ENCODE measurements at places on chromosomes 6 and 20.

- DNase-seq: no peak
These were observed 185.5 kb downstream of the SCP2D1 start for GRCh38 chr20:18999086-18999485.

GRCh38 chr6:30990422-30991086, 7.0 kb downstream of the MUC21 start:
- DNase-seq: no peak

GRCh38 chr6:139448051-139448649, 73.7 kb upstream of the CITED2 start:
- no peak for DNase-seq

GRCh38 chr6:10884245-10884972, 2.4 kb upstream of the SYCP2L start:
- DNase-seq: no peak

- DNase-seq: no peak
These were observed 37.9 kb upstream of the RCAN2 start for GRCh38 chr6:46528961-46529750.

Measured in AG08395 (cell line).